ENCODE measurements at places on chromosomes 12 and 14.

- no peak for DNase-seq
Measured at GRCh38 chr12:77070800-77071449, 5.6 kb upstream of the E2F7 start.

DNA sequence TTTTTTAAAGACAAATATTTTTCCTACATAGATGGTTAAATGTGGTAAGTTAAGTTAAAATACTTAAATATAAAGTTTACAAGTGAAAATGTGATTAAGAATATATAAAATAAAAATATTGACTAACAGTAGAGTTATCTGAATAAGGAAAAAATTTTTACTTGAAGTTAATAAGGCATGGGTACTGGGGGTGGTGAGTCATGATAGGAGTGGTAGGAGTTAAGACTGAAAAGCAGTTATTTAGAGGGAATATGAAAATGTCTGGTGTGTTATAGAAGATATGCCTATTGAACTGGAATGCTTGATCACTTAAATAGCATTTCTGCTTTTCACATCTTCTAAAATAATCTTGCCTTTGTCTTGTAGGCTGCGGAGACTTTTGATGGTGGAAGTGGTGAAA, 68.7 kb downstream of the CCDC91 start:
- no peak for DNase-seq

GRCh38 chr12:69431591-69432222, 38.5 kb upstream of the FRS2 start:
- DNase-seq = no peak

DNA sequence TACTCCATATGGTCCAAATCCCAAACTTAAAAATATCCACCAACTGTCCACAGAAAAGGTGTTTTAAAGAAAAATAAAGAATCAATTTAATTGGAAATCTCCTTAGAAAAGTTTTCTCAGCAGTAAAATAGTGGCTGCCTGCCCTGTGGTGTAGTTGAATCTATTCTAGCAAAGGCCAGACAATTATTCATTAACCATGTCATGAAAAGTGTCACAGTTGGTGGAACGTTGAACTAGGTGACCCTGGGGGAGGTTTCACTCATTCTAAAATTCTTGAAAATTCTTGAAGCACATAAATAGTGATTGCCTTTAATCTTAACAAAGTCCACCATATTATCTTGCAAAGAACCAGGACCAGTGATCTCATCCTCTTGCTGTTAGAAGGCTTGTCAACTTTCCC, 78.4 kb upstream of the GZMB start:
- no peak for DNase-seq

DNA sequence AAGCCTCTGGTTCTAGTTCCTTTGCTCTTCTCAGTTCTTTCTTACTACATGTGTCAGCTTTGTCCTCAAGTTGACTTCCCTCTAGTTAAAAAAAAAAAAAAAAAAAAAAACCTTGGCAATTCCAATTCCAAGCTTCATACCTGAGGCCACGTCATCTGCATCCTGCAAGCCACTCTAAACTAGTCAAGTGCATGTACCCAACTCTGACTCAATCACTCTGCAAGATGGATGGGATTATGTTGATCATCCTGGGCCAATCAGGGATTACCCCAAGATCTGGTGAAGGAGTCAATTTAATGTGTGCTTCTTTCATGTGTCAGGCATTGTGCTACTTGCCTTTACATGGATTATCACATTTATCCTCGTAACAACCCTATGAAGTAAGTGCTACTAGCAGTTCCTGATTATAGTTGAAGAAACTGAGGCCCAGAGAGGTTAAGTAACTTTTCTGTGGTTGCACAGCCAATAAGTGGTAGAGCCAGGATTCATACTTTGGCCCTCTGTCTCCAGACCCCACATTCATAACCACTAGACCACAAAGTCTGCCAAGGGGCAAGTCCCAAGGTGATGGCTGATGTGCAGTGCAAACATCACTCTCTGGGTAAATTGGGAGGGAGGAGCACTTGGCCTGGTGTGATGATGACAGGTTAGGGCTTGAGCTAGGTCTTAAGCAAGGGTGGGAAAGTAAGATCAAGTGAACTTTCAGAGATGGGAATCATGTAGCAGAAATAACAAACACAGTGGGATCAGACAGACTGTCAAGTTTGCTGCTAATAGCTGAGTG, 17.3 kb upstream of the CCND2 start:
- DNase-seq = no peak

GRCh38 chr12:15620741-15621539, 168.2 kb downstream of the EPS8 start:
- peak; percentile 20 for DNase-seq

All from HCEC 1CT (cell line).